ENCODE measurements at places on chromosomes 13 and 19.
A peak's percentile ranks its signal among the peaks of the same experiment; 100 is the strongest.

GRCh38 chr13:31982540-31982939, 49.0 kb upstream of the FRY start:
- DNase-seq: peak; percentile 95

- no peak for DNase-seq
Observed at GRCh38 chr19:41945135-41945766, 13.9 kb downstream of the RABAC1 start.

- DNase-seq: peak; percentile 86
Observed at GRCh38 chr13:44726214-44726613, 150.1 kb upstream of the TSC22D1 start.

- no peak for DNase-seq
Observed at GRCh38 chr19:1018932-1019615, 1.8 kb downstream of the TMEM259 start.

GRCh38 chr19:33497131-33497777, 24.3 kb downstream of the PEPD start:
- DNase-seq: no peak

GRCh38 chr13:113939129-113939943, 34.5 kb downstream of the C13orf46 start:
- no peak for DNase-seq

DNA sequence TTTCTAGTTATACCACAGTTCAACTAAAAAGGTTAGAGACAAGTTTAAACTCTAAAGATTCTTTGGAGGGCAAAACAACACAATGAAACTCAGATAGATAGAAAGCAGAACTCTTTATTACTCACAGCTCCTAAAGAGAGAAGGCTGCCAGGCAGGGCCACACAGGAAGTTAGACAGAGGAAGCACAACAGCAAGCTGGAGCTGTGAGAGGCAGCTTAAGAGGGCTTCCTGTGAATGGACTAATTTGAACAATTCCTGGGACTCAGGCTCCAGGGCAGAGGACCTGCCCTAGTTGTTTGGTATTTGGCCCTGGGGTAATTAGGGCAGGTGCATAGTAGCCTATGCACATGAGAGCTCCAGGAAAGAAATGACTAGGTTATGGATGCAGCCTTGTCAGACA, 803.6 kb downstream of the DIAPH3 start:
- DNase-seq: peak; percentile 8

DNA sequence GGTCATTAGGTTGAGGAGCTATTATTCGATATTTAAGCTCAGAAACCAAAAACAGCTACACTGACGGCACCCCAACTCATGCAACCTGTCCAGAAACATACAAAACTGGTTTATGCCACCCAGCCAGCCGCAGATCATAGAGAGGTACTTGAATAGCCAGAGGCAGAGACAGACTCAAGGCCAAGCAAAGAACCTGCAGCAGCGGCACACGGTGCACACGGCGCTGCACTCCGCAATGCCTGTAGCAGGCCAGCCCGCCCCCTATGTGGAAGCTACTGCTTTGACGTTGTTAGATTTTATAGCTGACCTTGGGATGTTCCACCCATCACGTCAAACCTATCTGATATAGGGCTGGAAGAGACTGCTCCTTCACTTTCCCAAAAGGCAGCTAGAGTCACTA, 11.9 kb upstream of the DHRS12 start:
- no peak for DNase-seq

DNA sequence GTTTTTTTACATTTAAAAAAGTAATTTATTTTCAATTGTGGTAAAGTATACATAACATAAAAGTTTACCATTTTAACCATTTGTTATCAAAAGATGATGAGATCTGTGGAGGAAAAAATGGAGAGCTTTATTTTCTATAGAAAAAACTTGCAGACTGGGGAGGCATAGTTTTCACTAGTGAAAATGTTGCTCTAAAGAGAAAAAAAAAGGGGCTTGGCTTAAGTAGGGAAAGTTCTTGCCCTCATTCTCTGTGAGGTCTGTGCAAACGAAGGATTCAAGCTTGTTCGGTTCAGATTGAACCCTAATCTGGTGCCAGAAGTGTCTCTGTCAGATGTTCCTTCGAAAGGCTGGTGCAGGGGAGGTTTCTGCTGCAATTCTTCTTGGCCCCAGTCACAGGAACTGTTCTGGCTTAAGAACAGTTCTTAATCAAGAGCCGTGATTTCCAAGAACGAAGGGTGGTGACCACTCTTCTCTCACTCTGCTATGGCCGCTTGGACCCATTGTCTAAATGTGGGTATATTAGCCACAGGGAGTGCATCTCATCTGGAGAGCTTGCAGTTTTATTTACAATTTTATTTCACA, 42.1 kb downstream of the PCCA start:
- DNase-seq: no peak

- DNase-seq: no peak
Observed at GRCh38 chr19:30498707-30499106, 126.5 kb downstream of the ZNF536 start.

DNA sequence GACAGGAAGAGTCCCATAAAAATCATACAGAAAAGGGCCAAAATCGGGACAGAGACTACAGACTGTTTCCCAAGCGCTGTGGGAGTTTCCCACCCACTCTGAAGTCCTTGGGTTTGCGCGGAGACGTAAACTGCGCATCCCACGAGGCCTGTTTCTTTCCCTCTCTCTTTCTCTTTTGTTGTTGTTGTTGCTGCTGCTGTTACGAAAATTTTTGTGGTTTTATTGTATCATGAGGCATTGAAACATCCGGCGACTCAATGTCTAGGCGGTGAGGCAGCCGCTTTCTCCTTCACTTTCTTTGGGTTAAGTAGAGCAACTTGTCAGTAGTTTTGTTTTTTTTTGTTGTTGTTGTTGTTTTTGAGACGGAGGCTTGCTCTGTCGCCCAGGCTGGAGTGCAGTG, 1.6 kb upstream of the PPP1R12C start:
- DNase-seq: peak; percentile 18

DNA sequence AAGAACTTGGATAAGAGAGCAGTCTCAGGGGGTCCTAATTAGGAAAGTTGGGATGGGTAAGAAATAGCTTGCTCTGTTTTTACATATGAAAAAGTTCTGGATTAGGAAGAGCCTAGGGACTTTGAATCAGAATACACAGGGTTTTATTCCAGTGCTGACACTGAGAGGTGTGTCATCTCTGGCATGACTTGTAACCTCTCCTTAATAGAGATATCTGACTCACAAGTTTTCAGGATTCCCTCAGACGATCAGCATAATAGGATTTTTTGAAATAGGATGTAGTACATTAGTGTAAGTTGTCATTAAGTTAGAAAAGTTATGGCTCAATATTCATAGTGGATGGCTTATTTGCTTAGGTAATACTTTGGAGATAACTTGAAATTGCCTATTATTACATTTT, 555.2 kb upstream of the MIR17HG start:
- DNase-seq: no peak

All from fibroblast of skin of back (primary cell).